ENCODE measurements at places on chromosomes 12 and 14. TPM values are rescaled to one million over a fixed set of nuclear protein-coding genes. Genes with fewer than 3 reads are reported as not detected.

The BDKRB2 gene
- 0.89 TPM for total RNA-seq

The ANO6 gene
- 73.2 TPM for total RNA-seq

The HOXC4 gene
- 2.5 TPM for total RNA-seq

The CDH24 gene
- 7.0 TPM for total RNA-seq

The GLT8D2 gene
- 1.8 TPM for total RNA-seq

The FBXO21 gene
- total RNA-seq, result 82.1 TPM

The PIANP gene
- total RNA-seq, result 0.07 TPM

The SLC22A17 gene
- 13.1 TPM for total RNA-seq

The PLBD1 gene
- total RNA-seq, result 6.6 TPM

The GLIPR1L2 gene
- 0.29 TPM for total RNA-seq

The GSG1 gene
- total RNA-seq, result not detected

The KRT74 gene
- not detected for total RNA-seq

The C1R gene
- 7.5 TPM for total RNA-seq

The AGAP2 gene
- total RNA-seq, result under 0.01 TPM

The CATSPERB gene
- 0.07 TPM for total RNA-seq

The TTC8 gene
- 15.5 TPM for total RNA-seq

The VDR gene
- total RNA-seq, result 21.9 TPM

The PZP gene
- total RNA-seq, result not detected

The TMEM132C gene
- total RNA-seq, result 0.48 TPM

The GNB3 gene
- total RNA-seq, result 0.38 TPM

The LRIG3 gene
- 57.9 TPM for total RNA-seq

The MGAT4C gene
- not detected for total RNA-seq

The P2RX2 gene
- total RNA-seq, result not detected

The CD4 gene
- 0.08 TPM for total RNA-seq

The CCDC177 gene
- under 0.01 TPM for total RNA-seq

The VRTN gene
- not detected for total RNA-seq

The MSI1 gene
- 3.6 TPM for total RNA-seq

The PRB3 gene
- not detected for total RNA-seq

The RIPK3 gene
- 2.3 TPM for total RNA-seq

The RNF212B gene
- total RNA-seq, result not detected

Data from kidney epithelial cell (primary cell).